ENCODE measurements at places on chromosomes 7 and 10.

- DNase-seq: no peak
These were observed 480.7 kb downstream of the TFEC start for GRCh38 chr7:115549910-115550309.

GRCh38 chr10:13189961-13190360 lies 28.6 kb downstream of the MCM10 start:
- no peak for DNase-seq

GRCh38 chr10:75166623-75166972 lies 44.0 kb upstream of the VDAC2 start:
- no peak for DNase-seq

DNA sequence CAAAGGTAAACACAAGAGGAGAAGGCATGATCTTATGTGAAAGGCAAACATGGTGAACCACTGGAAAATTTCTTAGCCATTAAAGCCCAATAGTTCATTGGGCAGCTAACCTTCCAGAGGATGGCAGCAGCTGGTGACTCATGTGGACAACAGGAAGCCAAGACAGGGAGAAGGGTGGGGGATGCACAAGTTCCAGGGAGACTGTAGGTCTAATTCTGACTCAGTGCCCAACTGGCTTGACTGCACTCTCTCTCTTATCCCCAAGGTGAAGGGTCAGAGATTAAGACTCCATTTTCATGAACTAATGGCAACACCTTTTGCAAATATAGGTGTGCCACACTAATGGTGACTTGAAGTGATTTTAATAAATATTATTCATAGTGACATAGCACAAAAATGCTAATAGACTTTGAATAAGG lies 47.9 kb upstream of the SLC35B4 start:
- no peak for DNase-seq

GRCh38 chr10:55048830-55049498 lies 247.9 kb upstream of the PCDH15 start:
- no peak for DNase-seq

DNA sequence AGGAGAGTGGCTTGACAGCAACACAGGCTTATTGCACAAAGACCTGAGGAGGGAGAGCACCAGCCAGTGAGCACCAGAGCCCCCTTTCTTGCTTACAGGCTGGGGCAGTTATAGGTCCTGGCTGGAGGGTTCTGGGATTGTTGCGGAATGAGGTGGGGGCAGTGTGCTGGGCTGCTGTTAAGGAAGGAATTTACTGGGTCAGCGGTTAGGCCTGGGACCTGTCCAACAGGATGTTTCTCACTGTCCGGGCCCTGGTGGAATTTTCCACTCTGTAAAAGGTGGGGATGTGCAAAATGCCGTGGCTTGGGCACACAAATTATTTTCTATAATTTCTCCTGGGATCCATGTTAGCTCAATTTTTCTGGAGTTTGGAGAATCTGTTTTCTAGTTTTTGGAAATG lies 757.3 kb downstream of the TYW1 start:
- DNase-seq: no peak

DNA sequence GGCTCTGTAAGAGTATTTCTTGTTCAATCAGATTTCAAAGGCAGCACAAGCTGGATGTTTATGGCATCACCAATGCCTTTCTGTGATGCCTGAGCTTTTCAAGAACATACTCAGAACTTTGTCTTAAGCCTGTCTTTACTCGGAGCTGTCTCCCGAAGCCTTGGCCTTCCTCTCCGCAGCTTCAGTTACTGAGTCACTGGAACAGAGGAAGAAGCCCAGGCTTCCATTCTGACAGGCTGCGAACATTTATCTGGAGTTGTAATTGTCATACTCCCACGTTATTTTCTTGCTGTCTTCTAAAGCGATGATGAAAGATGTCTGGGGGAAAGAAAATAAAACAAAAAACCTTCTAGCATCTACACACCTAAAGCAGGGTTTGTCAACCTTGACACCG lies 43.9 kb downstream of the GRK5 start:
- no peak for DNase-seq

DNA sequence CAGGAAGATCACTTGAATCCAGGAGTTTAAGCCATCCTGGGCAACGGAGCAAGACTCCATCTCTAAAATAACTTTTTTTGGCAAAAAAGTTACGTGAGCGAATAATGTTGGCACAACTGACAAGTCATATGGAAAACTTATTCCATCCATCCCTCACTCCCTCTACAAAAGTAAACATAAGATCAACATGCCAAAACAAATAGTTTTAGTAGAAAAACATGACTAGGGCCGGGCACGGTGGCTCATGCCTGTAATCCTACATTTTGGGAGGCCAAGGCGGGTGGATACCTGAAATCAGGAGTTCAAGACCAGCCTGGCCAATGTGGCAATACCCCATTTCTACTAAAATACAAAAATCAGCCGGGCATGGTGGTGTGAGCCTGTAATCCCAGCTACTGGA lies 25.6 kb downstream of the SLC25A16 start:
- DNase-seq: no peak

DNA sequence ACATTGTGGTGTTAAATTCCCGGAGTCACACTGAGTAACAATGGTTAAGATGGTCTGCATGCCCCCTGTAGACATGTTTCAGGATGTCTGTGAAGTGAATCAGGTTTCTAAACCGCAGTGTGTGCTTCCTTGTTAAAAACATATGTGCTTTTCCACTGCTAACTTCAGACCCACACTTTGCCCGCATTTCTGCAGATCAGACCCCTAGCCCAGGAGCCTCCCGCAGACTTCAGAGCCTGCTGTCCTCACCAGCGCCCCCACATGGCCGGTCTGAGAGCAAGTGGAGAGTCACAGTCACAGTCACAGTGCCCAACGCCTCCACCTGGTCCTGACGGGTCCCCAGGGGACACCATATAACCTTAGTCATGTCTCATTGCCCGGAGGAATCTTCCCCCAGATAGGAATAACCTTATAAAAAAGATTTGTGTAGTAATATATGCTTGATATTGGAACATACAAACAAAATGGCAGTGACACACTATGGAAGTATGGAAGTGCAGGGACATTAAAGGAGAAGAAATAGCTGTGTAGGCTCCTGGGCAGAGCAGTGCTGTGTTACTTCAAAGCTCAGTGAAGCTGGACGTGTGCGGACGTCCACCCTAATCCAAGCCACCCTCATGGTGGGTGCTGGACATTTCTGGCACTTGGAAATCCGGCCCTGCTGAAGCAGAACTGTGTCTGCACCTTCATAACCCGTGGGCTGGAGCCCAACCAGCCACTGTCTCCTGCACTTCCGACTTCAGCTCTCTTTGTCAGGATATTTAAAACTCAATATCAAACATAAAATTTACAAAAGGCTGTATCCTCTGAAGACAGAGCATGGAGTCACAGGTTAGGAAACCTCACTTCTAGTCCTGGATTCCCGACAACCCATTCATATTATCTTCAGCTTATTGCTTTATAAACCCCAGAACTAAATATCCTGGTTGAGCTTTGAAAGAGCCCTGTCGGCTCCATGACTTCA lies 29.0 kb downstream of the GSTO2 start:
- no peak for DNase-seq

GRCh38 chr7:140005341-140005740 lies 57.4 kb downstream of the PARP12 start:
- DNase-seq: no peak

DNA sequence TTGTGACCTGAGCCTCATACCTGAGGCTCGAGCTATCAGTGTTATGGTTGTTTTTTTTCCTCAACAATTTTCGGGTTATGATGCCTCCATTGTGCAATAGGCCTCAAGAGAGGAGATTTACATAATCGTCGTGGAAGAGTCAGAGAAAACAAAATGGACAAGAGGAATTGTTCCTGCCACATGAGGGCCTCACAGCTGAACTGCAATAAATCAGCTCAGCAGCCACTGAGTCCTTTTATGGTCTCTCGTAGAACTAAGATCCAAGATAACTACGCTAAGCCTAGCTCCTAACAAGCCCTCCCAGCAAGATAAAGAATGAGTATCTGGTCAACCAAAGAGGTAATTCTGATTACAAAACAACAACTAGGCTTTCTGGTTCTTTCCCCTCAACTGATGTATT lies 336.8 kb downstream of the WDR11 start:
- no peak for DNase-seq

GRCh38 chr10:110209454-110209925 lies 2.1 kb downstream of the MXI1 start:
- peak; percentile 43 for DNase-seq

Measured in suppressor macrophage treated with lipopolysaccharide for 4 hours (primary cell).